ENCODE measurements at places on chromosomes 5 and 9.

- no peak for DNase-seq
Measured at GRCh38 chr5:2656206-2656605, 95.3 kb downstream of the IRX2 start.

DNA sequence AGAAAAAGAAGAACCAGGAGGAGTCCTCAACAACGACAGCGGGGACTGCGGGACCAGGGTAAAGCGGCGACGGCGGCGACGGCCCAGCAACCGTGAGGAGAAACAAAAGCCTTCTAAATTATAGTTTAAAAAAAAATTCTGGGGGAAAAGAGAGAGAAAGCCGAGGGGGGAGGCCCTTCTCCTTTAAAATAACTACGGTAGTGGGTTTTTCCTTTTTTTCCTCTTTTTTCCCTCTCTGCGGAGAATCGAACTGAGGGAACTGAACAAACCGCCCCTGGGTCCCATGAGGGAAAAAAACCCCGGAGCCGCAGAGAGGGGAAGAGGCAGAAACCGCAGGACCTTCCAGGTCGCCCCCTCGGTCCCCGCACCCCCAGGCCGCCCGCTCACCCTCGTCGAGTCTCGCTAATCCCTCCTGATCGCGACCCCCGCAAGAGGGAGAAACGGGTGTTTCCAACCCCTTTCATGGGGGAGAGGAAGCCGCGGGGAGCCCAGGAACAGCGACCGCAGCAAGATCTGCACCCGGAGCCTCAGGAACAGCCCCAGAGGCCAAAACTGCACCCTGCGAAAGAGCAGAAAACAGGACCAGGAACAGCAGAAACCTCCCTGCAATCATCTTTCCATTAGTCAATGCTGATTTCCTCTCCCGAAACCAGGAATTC, 453 bp downstream of the CPEB4 start:
- DNase-seq = no peak

GRCh38 chr5:127602481-127602880, 46.4 kb upstream of the CTXN3 start:
- DNase-seq = no peak

GRCh38 chr5:131270809-131271208, 7.0 kb downstream of the CDC42SE2 start:
- no peak for DNase-seq

- no peak for DNase-seq
Measured at GRCh38 chr9:129141066-129142041, 30.1 kb downstream of the PTPA start.

GRCh38 chr5:6819521-6819920, 106.3 kb downstream of the TENT4A start:
- DNase-seq = no peak

- DNase-seq = peak; percentile 95
Measured at GRCh38 chr9:124658165-124659017, 112.7 kb downstream of the NR6A1 start.

DNA sequence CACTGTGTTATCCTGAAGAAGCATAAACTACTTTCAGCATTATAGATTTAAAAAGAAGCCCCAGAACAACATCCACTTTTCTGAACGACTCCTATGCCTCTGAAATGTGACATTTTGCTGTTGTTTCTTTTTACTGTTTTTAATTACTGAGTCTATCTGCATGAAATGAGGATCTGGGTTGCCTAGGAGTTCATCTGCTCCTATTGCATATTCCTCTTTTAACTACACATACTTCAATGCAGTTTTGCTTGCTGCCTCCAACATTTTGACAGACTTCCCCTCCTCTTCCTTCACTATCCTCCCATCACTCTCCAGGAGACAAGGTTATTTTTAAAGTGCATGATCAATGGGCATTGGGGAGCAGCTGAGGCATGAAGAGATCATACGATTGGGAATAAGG, 164.5 kb downstream of the TMC1 start:
- DNase-seq = no peak

GRCh38 chr9:28136113-28136512, 562.8 kb upstream of the C9orf72 start:
- no peak for DNase-seq

- DNase-seq = no peak
Measured at GRCh38 chr9:128714586-128715435, 9.1 kb downstream of the ZDHHC12 start.

- no peak for DNase-seq
Measured at GRCh38 chr5:41083306-41083705, 12.2 kb upstream of the MROH2B start.

GRCh38 chr5:61620699-61621182, 288.7 kb downstream of the ZSWIM6 start:
- no peak for DNase-seq

DNA sequence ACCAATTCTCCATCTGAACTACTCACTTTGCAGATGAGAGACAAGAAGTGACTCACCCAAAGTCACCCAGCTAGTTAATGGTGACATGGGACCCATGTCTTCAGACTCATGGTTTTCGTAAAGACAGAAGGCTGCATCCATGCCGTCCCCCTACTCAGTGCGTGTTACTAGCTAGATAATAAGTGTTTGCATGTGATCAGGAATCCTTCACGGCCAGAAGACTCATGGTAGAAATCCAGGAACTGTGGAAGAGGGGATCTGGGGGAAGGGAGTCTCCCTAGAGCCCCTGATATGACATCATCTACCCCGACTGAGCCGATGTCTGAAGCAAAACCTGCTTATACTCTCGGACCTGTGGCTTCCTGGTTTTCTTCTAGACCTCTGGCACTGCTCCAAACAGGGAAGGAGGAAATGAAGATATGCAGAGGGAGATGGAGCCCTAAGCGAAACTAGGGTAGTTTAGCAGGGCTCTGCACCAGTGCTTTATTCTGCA, 3.3 kb downstream of the RNF183 start:
- no peak for DNase-seq

- DNase-seq = no peak
Measured at GRCh38 chr5:157592594-157592993, 17.0 kb upstream of the ADAM19 start.

DNA sequence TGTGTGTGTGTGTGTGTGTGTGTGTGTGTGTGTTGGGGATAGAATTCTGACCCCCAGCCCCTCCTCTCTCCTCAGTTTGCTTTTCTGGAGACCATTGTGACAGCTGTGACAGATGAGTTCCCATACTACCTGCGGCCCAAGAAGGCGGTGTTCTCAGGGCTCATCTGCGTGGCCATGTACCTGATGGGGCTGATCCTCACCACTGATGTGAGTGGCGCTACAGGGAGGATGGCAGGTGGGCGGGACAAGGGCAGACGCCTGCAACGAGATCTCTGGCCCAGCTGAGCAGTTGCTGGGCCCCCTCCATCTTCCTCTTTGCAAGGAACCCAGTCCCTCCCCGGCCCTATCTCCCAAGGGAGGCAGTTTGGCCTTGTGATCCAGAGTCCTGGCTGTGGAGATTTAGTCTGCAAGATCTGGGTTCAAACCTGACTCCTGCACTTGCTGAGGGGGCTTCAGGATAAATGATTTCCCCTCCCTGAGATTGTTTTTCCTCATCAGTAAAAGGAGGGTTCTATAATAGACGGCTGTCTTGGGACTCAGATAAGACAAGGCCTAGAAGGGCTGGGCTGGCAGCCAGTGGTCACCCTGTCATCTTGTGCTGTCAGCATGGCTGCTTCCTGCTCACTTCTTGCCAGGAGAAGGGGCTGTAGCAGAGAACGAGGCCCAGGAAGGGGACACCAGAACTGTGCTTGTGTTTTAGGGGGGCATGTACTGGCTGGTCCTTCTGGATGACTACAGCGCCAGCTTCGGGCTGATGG, 14.1 kb downstream of the SLC6A7 start:
- DNase-seq = no peak

- DNase-seq = no peak
Measured at GRCh38 chr5:89045216-89045615, 162.2 kb upstream of the MEF2C start.

- no peak for DNase-seq
Measured at GRCh38 chr9:35962126-35962906, 4.4 kb upstream of the OR2S2 start.

DNA sequence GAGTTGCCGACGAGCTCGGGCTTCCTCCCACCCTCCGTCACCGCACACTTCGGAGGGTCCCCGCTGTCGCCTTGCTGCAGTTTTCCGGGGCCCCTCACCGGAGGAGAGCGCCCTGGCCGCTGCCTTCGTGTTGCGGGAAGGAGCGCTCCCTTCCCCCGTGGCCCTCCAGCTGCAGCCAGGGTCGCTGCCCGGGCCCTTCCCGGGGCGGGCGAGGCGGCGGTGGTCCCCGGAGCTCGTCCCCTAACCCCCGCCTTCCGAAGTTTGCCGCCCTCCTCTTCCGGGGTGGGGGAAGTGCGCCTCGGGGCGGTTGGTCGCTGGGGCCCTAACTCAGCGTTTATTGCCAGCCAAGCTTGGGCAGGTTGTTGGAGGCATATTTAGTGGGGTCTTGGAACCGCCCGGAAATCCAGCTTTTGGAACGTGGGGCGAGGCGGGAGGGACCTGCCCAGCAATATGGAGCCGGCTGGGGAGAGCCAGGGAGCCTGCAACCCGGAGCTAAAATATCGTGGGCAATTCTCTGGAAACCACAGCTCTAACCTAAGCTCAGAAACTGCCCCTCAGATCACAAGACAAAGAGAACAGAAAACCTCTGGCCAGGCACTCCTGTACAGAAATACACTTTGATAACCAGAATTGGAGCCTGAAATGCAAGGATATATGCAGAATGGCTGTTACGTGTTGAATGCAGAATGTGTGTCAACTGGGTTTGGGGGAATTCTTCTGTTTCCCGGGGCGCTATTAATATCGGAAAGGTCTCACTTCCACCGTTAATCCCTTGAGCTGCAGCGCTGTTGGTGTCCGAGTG, 890 bp downstream of the PIK3R1 start:
- DNase-seq = no peak

- DNase-seq = no peak
Measured at GRCh38 chr5:111486055-111486454, 26.3 kb downstream of the STARD4 start.

DNA sequence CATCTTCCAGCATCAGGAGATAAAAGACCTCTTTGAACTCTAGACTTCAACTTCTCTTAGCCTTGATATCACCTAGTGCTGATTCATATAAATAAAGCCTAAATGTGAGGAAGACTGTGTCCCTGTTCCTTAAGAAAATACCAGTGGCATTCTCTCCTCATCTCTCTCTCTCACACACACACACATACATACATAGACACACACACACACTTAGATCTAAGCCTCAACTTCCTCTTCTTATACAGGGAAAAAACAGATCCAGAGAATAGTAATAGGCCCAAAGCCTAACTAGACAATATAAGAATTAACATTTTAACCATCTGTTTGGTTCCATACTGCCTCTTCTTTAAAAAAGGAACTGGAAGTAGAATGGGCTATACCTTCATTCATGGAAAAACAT, 195.3 kb upstream of the NR4A3 start:
- DNase-seq = no peak

- no peak for DNase-seq
Measured at GRCh38 chr5:54317511-54318260, 7.3 kb upstream of the ARL15 start.

GRCh38 chr5:140977003-140977402, 10.7 kb downstream of the PCDHAC2 start:
- no peak for DNase-seq

GRCh38 chr5:43555895-43556606, 826 bp downstream of the PAIP1 start:
- no peak for DNase-seq

- no peak for DNase-seq
Measured at GRCh38 chr9:116368680-116369079, 215.1 kb downstream of the PAPPA start.

GRCh38 chr5:142614054-142614453, 71.8 kb downstream of the FGF1 start:
- DNase-seq = no peak

DNA sequence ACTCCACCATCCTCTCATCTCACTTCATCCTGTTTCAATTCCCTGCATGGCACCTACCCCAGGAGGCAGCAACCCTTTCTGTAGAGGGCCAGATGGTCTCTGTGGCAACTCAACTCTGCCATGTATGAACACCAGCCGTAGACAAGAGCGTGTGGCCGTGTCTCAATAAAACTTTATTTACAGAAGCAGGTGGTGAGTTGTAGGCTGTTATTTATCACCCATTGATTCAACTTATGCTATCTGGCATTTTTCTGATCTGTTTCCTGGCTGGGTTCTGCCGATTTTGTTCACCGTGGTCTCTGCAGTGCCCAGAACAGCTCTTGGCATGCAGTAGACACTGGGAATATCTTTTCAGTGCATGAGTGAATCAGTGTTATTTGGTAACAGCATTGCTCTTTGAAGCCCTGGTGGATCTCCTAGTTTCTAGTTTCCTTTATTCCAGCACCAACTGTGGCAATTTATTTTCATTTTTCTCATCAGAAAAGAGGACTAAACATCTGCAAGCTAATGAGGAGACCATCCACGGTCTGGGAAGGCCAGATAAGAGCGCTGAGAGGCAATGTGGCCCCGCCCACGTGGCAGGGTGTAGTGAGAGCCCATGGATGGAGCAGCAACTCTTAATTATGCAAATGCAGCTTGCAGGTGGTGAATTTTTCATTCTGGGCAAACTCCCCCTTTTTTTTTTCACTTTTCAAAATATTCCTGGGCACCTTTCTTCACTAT, 77.9 kb downstream of the CTSL start:
- DNase-seq = no peak

DNA sequence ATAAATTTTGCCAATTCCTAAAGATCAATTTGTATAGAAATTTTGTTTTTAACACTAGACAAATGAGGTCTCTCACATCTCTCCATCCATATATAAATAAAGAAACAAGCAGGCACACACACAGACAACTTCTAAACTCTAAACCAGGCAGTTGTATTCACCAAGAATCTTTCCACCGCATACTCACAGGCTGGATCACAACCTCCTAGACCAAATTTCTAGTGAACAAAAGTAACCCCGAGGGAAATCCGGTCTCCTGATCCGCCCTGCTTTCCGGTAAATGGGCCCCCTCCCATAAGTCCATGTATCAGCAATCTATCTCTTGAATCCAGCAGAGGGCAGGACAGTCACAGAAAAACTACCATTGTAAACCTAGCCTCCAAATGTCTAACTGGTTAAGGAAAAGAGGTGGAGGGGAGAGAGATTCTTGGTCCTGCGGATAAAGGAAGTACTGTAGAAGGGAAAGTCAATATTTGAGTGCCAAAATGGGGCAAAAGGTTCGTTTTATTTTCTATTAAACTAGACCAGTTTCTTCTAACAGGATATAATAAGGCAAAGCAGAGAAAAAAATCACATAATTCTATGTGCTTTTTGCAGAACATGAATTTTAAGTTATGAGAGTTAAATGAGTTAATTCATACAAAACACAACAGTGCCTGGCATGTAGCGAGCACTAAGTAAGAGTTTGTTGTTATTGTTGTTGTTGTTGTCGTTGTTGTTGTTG, 4.8 kb upstream of the SMU1 start:
- DNase-seq = peak; percentile 92

DNA sequence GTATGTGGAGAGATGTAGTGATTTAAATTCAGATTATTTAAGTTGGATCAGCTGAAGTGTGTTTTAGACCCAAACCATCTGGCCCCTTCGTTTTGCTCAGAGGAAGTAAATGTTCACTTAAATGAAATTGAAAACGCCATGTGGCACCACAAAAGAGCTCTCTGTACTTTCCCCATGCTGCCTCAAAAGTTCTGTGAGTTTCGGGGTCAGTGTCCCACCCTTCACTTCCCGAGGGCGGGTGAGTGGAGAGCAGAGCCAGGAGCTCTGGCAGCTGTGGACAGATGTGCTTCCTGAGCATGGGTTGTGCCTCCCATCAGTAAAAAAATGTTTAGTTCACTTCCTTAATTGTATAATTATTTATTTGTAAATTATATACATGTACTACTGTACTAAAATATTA, 48.4 kb downstream of the PSD2 start:
- DNase-seq = no peak

GRCh38 chr9:28004900-28005299, 431.6 kb upstream of the C9orf72 start:
- no peak for DNase-seq

GRCh38 chr5:153147891-153148623, 342.4 kb upstream of the GRIA1 start:
- DNase-seq = peak; percentile 88

All from NCI-H2081 treated with DMSO at 0.1 percent for 48 hours (cell line).